ENCODE measurements at places on chromosomes 2 and 18.

DNA sequence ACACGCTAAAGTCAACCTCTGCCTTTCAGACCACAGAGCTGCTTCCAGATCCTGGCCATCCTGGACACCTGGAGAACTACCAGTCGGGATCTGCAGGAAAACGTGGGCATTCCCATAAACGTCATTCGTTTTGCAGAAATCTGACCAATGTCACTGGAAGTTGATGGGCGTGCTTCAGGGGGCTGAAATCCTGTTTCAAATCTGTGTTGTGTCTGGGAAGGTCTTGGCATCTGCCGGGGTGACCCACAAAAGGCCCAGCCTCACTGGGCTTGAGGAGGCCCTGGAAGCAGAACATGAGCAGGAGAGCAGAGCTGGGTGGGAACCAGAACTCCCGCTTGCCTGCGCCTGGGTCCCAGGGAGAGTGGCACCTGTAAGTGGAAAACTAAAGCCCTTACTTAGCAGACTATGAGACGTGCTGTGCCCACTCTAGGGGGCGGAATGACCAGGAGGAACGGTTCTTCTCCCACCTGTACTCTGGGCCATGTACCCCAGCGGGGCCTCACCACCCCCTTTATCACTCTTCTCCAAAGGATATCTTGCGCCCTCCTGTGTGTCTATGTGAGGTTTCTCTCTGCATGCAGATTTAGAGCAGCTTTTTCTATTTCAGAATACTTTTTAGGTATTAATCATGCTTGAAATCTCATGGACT is 200.9 kb downstream of the FAM210A start:
- no peak for DNase-seq

- DNase-seq: no peak
Observed at GRCh38 chr2:120710256-120710655, 25.4 kb upstream of the GLI2 start.

GRCh38 chr18:10923551-10924070 is 225.8 kb downstream of the PIEZO2 start:
- no peak for DNase-seq

GRCh38 chr18:42891705-42892104 is 223.8 kb downstream of the RIT2 start:
- DNase-seq: no peak

DNA sequence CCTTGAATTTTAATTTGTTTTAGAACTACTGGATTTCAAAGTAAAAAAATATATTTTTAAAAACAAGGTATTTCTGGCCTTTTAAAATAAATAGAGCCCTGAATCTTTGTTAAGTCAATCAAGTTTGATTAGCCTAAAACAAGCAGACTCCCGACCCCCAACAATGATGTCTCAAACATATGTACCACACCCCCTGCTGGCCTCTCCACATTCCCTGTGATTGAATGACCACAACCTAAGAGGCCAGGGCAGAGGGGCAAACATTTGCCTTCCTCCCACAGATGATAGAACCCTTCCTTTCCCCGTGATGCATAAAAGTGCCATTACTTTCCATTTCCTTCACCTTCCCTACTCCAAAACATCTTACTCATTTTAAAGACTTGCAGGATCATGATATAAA is 130.9 kb downstream of the STK39 start:
- DNase-seq: no peak

GRCh38 chr2:155842103-155842502 is 490.4 kb downstream of the NR4A2 start:
- DNase-seq: no peak

DNA sequence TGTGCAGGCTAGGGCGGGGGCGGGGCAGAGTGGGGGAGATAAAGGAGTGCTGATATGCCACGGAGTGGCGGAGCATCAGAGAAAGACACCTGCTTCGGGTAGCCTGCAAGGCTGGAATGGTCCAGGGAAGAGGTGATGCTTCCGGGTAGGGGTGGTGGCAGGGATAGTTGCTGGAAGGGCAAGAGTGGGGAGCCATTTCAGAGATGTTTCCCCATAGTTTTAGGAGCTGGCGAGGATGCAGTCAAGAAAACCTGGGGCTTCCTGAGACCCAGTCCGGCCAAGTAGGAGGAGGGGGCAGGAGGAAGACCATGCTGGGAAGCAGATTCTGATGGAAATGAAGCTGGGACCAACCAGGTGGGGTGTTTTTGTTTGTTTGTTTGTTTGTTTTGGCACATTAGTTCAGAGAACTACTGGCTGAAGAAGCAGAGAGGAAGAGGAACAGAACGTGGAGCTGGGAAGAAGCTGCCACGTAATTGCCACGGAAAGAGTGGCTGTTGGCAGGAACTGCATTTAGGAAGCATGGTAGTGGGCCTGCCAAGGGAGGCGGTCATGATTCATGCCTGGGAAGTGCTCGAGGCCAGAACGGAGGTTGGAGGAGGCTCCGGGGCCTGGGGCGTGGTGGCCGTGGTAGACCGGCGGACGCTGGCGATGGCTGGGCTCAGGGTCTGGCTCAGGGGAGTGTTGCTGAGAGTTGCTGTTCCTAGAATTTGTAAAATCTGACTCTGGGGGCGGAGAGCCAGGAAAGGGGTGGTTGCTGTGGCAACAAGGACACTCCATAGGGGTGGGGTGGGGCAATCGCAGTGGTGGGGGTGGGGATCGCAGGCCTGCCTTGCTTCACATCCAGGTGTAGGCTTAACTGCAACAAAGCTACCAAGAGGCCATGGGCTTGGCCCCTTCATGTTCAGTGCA is 8.6 kb upstream of the INPP5D start:
- no peak for DNase-seq

DNA sequence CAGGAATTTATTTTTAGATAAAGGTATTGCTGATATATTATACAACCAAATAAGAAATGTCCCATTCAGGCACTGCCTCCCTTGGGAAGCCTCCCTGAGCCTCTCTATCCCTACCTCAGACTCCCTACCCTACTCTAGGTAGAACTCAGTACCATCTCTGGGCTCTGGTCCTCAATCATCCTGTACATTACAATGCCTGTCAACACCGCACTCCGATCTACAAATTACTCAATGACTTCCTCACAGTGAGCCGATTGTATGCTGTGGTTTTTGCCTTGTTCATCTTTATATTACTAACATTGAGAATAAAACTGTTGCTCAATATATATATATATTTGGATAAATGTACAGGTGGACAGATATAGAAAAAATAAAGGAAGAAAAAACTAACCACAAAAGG is 207.5 kb downstream of the STK39 start:
- no peak for DNase-seq

- DNase-seq: no peak
Observed at GRCh38 chr18:43869451-43870008, 592.2 kb upstream of the SYT4 start.

DNA sequence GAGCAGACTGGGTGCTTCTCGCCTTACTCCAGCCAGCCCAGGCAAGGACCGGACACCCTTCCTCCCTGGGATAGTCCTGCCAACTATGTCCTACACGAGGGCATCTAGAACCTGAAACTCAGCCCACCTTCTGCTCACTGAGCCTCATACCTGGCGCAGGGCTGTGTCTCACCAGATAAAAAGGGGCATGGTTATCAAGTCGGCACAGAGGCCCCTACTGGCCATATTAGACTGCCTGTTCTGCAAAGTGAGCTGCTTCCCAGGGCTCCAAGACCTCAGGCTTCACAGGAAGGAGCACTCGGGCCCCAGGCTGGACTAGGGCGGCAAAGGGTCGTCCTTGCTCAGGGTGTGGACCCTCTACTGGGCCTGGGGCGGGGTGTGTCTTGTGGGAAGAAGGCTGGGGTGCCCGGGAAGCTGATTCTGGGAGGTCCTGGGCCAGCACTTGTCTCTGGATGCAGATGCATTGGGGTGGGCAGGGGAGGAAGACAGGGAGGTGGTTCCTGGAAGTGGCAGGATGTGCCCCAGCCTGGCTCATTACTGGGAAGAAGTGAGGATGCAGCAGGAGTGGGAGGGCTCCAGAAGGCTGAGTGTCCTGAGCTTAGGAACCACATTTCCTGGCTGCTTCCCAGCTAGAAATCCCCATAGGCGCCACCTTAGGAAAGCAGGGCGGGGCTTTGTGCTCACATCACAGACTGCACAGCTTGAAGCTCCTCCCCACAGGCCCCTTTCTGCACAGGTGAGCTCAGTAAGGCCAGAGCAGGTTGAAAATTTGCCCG is 19.6 kb downstream of the EHD3 start:
- DNase-seq: no peak

- peak; percentile 31 for DNase-seq
Observed at GRCh38 chr18:9516437-9517064, 41.2 kb downstream of the RALBP1 start.

GRCh38 chr2:188291142-188291616 is 495 bp upstream of the GULP1 start:
- DNase-seq: no peak
